ENCODE measurements at places on chromosomes 6 and 20.

- peak; percentile 29 for DNase-seq
These were observed 14.5 kb downstream of the TREM1 start for GRCh38 chr6:41271901-41272395.

- no peak for DNase-seq
These were observed 207.5 kb downstream of the SMOC2 start for GRCh38 chr6:168648240-168649125.

DNA sequence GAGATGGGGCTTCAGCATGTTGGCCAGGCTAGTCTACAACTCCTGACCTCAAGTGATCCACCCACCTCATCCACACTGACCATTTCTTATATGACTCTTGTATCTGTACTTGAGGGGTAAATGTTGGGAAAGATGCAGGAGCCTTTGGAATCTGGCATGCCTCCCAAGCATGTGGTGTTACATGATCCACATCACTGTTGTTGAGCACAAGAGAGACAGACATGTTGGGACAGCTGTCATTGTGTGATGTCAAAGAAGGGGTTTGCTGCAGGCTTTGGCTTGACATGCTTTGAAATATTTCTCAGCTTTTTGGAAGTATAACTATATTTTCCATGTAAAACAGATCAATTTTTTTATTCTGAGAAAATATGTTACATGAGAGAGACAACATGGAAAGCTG is 139.9 kb downstream of the MOXD1 start:
- no peak for DNase-seq

GRCh38 chr20:34388000-34388399 is 24.9 kb downstream of the ITCH start:
- no peak for DNase-seq

GRCh38 chr6:149990661-149991471 is 27.1 kb downstream of the ULBP1 start:
- no peak for DNase-seq

- no peak for DNase-seq
These were observed 392.3 kb upstream of the RUNX2 start for GRCh38 chr6:44935693-44936300.

- peak; percentile 70 for DNase-seq
These were observed 78.4 kb downstream of the AHI1 start for GRCh38 chr6:135419162-135419561.

DNA sequence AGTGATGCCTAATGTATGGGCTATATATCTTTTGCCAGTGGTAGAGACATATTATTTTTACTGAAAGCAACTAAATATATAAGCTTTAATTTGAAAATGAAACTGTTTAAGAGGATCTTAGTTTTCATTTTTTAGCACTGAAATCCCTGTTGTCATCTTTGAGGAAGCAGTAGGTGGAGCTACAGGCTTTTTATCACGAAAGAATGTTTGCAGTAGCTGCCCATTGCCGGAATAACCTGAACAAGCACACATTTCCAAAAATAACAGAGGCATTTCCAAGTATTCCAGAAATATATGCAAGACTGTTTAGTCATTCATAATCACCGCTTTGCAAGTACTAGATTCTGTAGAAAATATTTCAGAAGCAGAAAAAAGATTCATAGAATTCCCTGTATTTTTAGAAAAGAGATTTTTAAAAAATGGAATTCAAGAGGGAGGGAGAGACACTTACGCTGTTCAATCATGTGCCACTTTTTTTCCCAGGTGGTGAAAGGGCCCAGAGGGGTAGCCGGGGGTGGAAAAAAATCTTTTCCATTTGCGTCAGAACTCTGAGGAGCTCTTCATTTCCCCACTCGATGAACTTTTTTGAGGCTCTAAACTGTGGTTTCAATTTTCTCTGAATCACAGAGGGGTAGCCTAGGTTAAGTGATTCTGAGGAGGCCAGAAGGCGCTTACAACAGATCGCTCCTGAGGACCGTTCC is 142.5 kb upstream of the FERMT1 start:
- peak; percentile 10 for DNase-seq

- DNase-seq = no peak
These were observed 49.1 kb upstream of the FRMD1 start for GRCh38 chr6:168128006-168128630.

All from hematopoietic multipotent progenitor cell treated with erythropoietin and hydrocortisone succinate and interleukin-3 and kit ligand, for 8 days (in vitro differentiated cells).